ENCODE measurements at places on chromosomes 11 and 22.

DNA sequence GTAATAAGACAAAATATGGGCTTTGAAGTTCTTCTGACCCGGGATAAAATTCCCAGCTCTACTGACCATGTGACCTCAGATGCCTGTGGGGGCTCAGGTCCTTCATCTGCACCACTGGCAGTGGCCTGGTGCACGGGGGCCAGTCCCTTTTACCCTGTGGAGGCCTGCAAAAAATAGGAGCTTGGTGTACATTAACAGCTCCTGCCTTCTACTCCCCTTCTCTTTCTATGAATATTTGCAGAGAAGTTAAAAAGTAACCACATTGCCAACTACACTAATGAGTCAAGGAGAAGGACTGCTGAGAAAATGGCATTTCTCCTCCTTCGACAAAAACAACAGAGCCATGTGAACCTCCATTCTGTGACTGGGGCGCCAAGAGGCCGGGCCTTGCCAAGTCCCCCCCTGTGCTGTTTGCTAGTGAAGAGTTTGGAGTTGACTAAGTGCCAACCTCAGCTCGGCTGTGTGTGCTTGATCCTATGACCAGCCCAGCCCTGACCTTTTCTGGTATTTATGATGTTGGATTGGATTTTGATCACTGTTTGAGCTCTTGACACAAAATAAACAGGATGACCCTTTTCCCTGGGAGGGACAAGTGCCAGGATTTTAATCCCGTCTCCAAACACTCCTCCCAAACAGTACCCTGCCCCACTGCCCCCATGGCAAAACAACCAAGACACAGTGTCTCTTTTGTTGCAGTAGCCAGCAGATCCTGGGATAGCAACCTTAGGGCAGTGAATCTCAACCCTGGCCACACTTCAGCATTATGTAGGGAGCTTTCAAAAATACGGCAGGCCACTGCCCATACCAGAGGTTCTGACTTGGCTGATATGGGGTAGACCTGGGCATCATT is 380.1 kb downstream of the LARGE1 start:
- DNase-seq, result no peak

DNA sequence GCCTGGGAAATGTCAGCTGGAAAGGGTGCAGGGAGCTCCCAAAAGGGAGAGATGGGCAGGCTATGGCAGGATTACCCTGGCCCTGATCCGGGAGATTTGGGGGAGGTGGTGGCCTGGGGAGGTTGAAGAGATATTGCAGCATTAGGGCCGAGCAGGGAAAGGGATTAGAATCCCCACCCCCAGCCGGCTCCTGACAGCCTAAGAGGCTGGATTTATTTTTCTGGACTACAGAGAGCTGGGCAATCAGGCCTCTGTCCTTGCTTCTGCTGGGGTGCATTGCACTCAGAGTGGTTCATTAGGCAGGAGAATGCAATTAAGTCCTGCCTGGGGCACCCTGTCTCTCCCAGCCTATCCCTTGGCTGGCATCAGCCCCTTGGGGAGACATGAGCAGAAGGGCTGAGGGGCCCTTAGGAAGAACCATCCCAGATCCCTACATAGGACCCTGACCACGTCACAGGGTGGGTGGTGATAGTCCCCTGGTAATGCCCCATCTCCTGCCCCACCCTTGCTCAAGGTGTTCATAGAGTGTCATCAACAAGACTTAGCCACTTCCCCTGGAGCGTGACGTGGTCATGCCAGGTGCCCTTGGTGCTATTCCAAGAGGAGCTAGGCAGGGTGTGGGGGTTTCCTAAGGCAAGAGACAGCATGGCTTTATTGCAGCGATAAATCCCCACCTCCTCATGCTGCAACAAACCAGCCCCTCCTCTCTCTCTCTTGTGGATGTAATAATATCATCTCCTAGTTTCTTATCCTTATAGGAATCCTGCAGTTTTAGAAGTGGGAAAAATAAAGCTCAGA is 38.4 kb upstream of the KLHL35 start:
- no peak for DNase-seq

DNA sequence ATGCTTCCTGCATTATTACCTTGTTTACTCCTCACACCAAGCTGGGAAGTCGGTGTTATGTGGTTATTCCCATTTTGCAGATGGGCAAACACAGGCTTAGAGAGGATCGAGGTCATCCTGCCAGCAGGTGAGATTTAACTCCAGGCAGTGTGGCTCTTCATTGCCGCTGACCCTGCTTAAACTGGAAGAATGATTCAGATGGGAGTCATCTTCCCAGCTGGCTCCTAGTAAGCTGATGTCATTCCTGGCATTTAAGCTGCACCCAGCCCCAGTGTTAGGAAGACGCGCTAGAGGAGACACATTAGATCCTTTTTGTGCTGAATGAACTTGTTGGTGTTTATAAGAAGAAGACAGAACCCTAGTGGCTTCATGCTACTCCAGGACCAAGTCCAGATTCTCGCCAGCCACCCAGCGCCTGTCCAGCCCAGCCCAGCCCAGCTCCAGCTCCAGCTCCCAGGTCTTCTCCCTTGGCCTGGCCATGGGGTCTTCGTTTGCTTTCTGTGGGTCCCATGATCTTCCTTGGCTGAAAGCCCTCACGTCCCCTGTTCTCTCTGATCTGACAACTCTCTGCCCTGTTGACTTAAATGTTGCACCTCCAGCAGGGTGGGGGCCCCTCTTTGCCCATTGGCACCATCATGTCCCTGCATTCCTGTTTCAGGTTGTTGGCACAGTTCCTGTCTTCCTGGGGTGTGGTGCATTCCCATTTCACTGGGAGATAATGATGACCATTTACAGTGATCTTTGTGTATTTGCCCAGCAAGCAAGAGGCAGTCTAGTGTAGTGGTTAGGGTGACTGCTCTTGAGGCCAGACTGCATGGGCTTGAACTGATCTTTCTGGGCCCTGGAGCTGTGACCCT is 13.6 kb downstream of the PARVB start:
- no peak for DNase-seq

GRCh38 chr11:9571763-9572115 is 1.7 kb upstream of the WEE1 start:
- no peak for DNase-seq

DNA sequence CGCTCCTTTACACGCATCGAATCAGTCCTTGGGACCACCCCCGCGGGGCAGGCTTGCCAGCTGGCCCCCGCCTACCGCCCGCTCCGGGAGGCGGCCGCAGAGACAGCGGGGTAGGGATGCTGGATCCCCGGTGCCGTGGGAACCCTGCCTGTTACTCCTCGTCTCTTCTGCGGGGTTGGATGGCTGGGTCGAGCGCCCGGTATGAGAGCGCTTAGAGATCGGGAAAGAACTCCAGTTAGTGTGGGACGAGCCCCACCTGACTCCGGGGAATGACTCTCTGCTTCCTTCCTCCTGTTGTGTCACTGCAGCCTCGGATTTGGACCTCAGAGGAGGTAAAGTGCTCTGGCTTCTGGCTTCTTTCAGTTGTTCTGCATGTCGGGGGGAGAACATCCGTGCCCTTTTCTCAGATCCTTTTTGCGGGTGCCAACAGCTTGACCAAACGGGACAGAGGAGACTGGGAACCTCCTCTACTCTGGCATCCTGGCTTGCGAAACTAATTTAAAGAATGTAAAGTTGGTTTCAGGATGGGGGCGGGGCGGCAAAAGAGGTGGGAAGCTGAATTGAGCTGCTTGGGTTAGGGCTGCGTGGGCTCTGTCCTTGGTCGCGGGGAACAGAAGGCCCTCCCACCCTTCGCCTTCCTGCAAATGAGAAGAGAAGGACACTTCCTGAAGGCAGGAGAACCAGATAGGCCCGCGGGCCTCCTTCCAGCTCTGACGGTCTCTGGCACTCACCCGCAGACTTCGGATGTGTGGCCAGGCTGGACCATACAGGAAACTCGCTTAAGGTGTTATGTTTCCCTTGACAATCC is 938 bp downstream of the LAYN start:
- no peak for DNase-seq

- DNase-seq, result no peak
Measured at GRCh38 chr11:14577835-14578529, 57.8 kb upstream of the PSMA1 start.

DNA sequence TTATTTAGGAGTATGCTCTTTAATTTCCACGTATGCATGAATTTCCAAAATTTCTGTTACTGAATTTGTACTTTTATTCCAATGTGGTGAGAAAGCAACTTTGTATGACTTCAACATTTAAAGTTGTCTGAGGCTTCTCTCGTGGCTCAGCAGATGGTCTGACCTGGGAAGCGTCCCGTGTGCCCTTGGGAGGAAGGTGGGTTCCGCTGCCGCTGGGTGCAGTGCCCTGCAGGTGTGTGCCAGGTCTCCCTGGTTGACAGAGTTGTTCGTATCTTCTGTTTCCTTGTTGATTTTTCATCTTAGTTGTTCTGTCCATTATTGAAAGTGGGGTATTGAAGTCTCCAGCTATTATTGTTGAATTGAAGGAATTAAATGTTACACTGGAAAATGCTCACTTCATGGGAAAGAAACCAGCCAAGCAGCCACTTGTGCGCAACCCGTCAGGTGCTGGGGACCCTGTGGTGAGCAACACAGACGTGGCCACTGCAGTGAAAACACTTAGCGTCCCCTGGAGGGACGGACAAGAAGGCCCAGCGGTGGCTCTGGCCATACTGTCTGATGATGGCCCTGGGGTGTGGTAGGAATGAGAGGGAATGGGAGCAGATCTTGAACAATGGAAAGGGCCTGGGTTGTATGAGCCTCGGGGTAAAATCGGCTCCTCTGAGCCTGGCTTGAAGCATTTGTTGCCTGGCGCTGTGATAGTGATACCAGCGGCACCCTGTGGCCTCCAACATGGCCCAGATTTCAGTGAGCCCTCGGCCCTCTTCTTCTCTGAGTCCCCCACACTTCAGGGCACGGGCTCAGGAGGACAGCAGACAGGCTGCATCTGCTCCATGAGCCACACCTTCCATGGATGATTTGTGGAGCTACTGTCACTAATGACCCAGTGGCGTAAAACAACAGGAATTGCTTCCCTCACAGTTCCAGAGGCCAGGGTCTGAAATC is 31.5 kb upstream of the KRTAP5-7 start:
- no peak for DNase-seq

GRCh38 chr11:108967571-108967970 is 302.7 kb downstream of the DDX10 start:
- DNase-seq, result no peak

DNA sequence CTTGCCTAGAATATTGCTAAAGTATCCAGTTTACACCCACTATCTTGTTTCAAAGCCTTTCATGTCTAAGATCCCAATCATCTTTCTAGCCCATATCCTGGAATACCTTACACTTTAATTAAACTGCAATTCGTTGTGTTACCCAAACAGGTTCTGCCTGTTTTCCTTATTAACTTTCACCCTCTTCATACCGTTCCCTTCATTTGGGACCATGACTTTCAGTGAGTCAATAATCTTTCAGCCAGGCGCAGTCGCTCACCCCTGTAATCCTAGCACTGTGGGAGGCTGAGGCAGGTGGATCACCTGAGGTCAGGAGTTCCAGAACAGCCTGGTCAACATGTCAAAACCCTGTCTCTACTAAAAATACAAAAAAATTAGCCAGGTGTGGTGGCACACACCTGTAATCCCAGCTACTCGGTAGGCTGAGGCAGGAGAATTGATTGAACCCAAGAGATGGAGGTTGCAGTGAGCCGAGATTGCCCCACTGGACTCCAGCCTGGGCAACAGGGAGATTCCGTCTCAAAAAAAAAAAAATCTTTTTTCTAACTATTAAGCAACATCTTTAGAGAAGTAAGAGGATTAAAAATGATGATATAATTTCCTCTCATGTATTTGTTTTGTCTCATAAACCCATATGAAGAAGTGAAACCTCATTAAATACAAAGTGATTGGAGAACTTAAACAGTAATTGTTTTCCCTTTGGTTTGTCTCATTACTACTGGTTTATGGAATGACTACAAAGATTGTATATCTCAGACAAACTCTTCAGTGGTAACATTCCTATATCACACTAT is 20.7 kb downstream of the DMC1 start:
- no peak for DNase-seq

GRCh38 chr11:75795276-75796090 is 19.5 kb upstream of the UVRAG start:
- DNase-seq, result no peak

GRCh38 chr11:15379483-15379882 is 264.8 kb downstream of the INSC start:
- DNase-seq, result no peak

DNA sequence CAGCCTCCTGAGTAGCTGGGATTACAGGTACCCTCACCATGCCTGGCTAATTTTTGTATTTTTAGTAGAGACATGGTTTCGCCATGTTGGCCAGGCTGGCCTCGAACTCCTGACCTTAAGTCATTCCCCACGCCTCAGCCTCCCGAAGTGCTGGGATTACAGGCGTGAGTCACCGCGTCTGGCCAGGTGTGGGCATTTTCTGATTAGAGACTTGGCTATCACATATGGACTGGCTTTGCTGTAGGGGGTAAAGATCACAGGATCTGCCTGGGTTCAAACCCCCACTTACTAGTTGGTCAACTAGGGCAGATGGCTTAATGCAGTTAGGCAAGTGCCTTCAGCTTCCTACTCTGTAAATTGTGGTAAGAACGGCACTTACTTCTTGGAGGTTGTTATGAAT is 6.5 kb downstream of the CD248 start:
- no peak for DNase-seq

GRCh38 chr11:78397398-78397797 is 20.2 kb downstream of the GAB2 start:
- DNase-seq, result no peak

DNA sequence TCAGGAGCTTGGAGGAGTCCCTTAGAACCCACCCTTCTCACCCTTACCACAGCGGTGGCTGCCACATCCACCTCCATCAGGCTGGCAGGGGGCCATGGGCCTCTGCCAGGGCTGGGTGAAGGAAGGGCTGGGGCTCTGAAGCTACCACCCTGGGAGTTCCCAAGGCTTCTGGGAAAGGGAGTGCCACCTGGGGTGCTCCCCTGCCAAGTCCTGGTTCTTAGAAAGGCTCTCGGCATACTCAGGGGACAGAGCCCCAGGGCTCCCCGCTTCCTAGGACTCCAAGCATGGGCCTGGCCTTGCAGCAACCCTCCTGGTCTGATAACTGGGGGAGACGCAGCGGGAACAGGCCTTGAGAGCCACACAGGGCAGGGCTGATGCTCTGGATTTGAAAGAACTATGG is 438 bp upstream of the PLA2G3 start:
- DNase-seq, result no peak

DNA sequence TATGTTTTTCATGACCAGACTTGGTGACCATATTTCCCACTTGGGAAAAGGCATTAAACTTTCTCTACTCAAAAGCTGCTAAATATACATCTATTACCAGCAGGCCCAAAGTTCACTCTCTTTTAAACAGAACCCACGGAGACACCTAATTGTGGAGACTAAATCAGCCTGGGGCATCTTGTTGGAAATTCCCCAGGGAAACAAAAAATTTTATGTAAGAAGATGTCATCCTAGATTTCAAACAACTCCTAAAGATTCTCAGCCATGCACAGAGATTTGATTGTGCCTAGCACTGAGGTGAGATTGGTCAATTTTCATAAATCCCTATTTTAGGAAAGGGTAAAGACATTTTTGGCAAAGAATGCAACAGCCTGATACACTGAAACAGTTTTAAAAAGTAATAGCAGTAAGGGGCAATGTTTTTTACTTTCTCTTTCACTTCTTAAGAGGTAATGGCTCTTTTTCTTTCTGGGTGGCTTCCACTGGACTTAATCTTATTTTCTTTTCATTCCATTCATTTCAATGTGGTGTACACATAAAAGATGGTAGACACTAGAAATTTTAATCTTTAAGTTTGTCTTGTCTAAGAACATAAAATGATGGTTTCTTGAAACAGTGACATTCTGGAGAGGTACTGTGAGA is 9.6 kb downstream of the OR52N2 start:
- DNase-seq, result no peak

GRCh38 chr11:118615976-118616371 is 8.6 kb downstream of the PHLDB1 start:
- no peak for DNase-seq

All from stimulated activated CD4-positive, alpha-beta T cell treated with anti-CD3 and anti-CD28 coated beads, Interleukin-12 subunit alpha, Interleukin-12 subunit beta, amount 100 ng/mL, for 24 hours (primary cell).